ENCODE measurements at places on chromosomes 12 and 14.

DNA sequence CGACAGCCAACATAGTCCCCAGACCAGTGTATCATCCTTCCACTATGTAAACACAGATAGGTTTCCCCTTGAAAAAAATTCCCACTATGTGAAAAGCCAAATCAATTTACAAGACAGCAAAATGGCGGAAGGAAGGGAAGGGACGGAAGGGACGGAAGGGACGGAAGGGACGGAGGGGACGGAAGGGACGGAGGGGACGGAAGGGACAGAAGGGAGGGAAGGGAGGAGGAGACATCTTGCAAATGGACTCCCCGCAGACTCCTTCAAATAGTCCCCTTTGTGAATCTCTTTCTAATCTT lies 75.3 kb downstream of the NINJ2 start:
- no peak for DNase-seq

- no peak for DNase-seq
Observed at GRCh38 chr14:101219896-101220703, 316.6 kb upstream of the RTL1 start.

- peak; percentile 68 for DNase-seq
Observed at GRCh38 chr12:100798286-100799160, 3.9 kb downstream of the ANO4 start.

- no peak for DNase-seq
Observed at GRCh38 chr12:8491646-8492530, 21.4 kb upstream of the CLEC4D start.
